ENCODE measurements at places on chromosomes 4 and X.

GRCh38 chr4:124167602-124168001 is 544.9 kb downstream of the ANKRD50 start:
- no peaks in the 10 kb centered on the region for H3K27me3 ChIP-seq
- no peak for DNase-seq
- no peak overlapping the region for H3K27ac ChIP-seq
- no peak overlapping the region for H3K4me3 ChIP-seq

- H3K4me3 ChIP-seq, result no peak overlapping the region
- H3K27me3 ChIP-seq, result no peaks in the 10 kb centered on the region
- no peak overlapping the region for H3K27ac ChIP-seq
- H3K4me1 ChIP-seq, result no peaks in the 10 kb centered on the region
- no peak for DNase-seq
- H3K36me3 ChIP-seq, result no peaks in the 10 kb centered on the region
These were observed 133.1 kb downstream of the IDS start for GRCh38 chrX:149371986-149372385.

GRCh38 chrX:118182025-118182424 is 65.4 kb upstream of the KLHL13 start:
- no peak overlapping the region for H3K27ac ChIP-seq
- no peak overlapping the region for H3K4me3 ChIP-seq
- H3K27me3 ChIP-seq, result no peaks in the 10 kb centered on the region
- DNase-seq, result no peak
- H3K4me1 ChIP-seq, result no peaks in the 10 kb centered on the region

- no peaks in the 10 kb centered on the region for H3K36me3 ChIP-seq
- no peak for DNase-seq
- peaks cover 19% of the 10 kb centered on the region for H3K27me3 ChIP-seq
- H3K4me1 ChIP-seq, result peaks cover 10% of the 10 kb centered on the region
- no peak overlapping the region for H3K27ac ChIP-seq
- H3K4me3 ChIP-seq, result no peak overlapping the region
These were observed 43.0 kb downstream of the ENPEP start for GRCh38 chr4:110518889-110519490.

GRCh38 chr4:137360761-137361160 is 171.5 kb downstream of the PCDH18 start:
- H3K27ac ChIP-seq, result no peak overlapping the region
- H3K4me3 ChIP-seq, result no peak overlapping the region
- H3K4me1 ChIP-seq, result no peaks in the 10 kb centered on the region
- H3K36me3 ChIP-seq, result no peaks in the 10 kb centered on the region

DNA sequence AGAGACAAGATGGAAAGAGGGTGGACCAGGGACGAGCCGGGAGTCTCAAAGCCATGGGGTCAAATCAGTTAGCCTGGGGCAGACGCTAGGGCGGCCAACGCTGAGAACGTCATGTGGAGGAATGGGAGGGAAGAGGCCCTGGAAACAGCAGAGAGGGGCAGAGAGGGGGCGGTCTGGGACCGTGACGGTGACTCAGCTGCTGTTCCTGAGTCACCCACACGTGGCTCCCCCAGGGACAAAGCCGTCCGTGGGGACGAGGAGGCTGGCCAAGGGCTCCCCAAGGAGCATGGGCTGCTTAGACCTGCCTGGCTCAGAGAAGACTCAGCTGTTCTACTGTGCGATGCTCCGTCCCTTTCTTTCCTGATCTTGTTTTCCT is 108.4 kb upstream of the LRPAP1 start:
- no peak overlapping the region for H3K4me3 ChIP-seq
- peak; percentile 78 for DNase-seq
- no peaks in the 10 kb centered on the region for H3K36me3 ChIP-seq
- H3K27ac ChIP-seq, result peak overlapping the region; percentile 48
- no peaks in the 10 kb centered on the region for H3K27me3 ChIP-seq
- peaks cover 7% of the 10 kb centered on the region for H3K4me1 ChIP-seq

- no peak for DNase-seq
- peak overlapping the region; percentile 18 for H3K27ac ChIP-seq
- H3K4me3 ChIP-seq, result no peak overlapping the region
- no peaks in the 10 kb centered on the region for H3K36me3 ChIP-seq
- H3K27me3 ChIP-seq, result no peaks in the 10 kb centered on the region
- H3K4me1 ChIP-seq, result peaks cover 3% of the 10 kb centered on the region
These were observed 91.9 kb downstream of the TSPAN5 start for GRCh38 chr4:98566361-98567008.

DNA sequence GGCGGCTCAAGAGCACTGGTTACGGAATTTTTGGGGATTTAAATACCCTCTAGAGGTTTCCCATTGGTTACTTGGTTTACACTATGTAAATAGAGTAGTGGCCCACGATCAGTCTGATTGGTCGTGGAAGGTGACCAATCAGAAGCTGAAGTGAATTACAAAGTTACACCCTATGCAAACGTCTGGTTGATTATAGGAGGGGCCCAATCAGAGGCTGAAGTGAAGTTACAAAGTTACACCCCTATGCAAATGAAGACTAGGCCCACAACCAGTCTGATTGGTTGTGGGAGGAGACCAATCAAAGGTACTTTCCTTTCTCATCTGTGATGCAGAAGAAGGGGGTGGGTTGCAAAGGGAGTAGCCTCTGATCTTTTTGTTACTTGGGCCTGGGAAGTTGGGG is 45.1 kb upstream of the HSD17B10 start:
- H3K27ac ChIP-seq, result no peak overlapping the region
- H3K27me3 ChIP-seq, result no peaks in the 10 kb centered on the region
- H3K4me1 ChIP-seq, result no peaks in the 10 kb centered on the region
- no peak for DNase-seq
- H3K36me3 ChIP-seq, result no peaks in the 10 kb centered on the region

DNA sequence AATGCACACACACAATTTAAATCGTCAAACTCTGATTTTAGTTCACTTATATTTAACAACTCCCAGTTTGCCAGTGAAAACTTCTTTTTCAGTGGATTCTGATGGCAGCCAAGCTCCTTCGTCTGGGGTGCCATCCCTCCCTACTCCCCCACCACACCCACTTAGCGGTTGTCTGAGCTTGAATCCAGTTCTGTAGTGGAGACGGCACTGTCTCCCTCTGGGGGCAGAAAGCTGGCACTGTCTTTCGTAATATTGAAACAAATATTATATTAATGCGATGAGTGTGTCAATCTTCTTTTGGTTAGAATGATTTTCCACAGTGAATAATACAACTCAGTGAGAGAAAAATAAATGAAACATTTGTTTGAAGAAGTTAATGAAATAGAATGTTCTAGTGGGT is 5.4 kb downstream of the MEPE start:
- no peak overlapping the region for H3K4me3 ChIP-seq
- no peaks in the 10 kb centered on the region for H3K27me3 ChIP-seq
- no peak for DNase-seq

DNA sequence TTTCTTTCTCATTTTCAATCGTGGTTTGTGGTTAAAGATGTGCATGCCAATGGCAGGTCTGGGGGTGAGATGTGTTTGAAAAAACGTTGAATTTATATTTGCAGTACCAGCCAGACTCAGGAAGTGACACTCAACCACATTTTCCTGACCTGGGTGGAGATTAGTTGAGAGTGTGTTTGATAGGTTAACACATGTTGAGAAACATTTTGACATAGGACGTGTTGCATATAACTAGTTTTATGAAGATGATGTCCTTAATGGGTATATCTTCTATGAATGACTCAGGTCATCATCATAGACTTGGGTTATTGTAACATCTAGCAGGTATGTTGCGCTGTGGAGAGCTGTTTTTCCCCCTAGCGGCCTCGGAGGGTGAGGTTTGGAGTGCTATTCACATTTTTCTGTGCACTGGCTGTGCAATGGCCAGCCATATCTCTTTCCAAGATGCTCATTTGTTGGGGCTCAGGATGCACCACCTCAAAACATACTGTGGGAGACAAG is 21.7 kb upstream of the CD38 start:
- peaks cover 48% of the 10 kb centered on the region for H3K4me1 ChIP-seq
- H3K27ac ChIP-seq, result peak overlapping the region; percentile 74

- no peak overlapping the region for H3K4me3 ChIP-seq
- no peak overlapping the region for H3K27ac ChIP-seq
- no peaks in the 10 kb centered on the region for H3K27me3 ChIP-seq
- no peaks in the 10 kb centered on the region for H3K36me3 ChIP-seq
These were observed 9.4 kb downstream of the ATRX start for GRCh38 chrX:77776659-77777058.

- H3K4me3 ChIP-seq, result no peak overlapping the region
- H3K36me3 ChIP-seq, result no peaks in the 10 kb centered on the region
These were observed 109.7 kb downstream of the ELOVL6 start for GRCh38 chr4:110088670-110089069.

GRCh38 chr4:111393781-111394180 is 751.5 kb upstream of the FAM241A start:
- no peak overlapping the region for H3K27ac ChIP-seq
- H3K4me3 ChIP-seq, result no peak overlapping the region
- no peaks in the 10 kb centered on the region for H3K36me3 ChIP-seq

GRCh38 chr4:116357758-116358157 is 727.6 kb downstream of the TRAM1L1 start:
- no peaks in the 10 kb centered on the region for H3K4me1 ChIP-seq
- H3K36me3 ChIP-seq, result no peaks in the 10 kb centered on the region
- no peak for DNase-seq

- no peaks in the 10 kb centered on the region for H3K4me1 ChIP-seq
- H3K27ac ChIP-seq, result no peak overlapping the region
- DNase-seq, result no peak
These were observed 89.5 kb upstream of the ARX start for GRCh38 chrX:25105221-25105620.

DNA sequence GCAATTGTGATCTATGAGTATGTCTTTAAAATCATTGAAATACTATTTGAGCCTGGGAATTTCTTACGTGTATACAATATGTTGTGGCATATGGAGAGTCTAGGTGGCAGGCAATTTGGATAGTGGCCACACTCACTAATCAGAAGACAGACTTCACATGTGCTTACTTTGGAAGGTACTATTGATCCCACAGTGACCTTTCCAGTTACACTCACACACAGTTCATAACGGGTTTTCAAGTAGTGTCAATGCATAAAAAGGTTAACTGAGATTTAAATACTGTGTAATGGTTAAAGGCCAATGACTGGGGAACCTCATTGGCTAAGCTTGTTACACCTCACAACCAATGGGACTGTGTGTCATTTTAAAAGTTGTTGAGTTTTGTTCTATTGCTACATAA is 783.2 kb downstream of the RPA4 start:
- DNase-seq, result no peak
- no peak overlapping the region for H3K4me3 ChIP-seq
- no peak overlapping the region for H3K27ac ChIP-seq
- H3K27me3 ChIP-seq, result peaks cover 9% of the 10 kb centered on the region
- H3K4me1 ChIP-seq, result no peaks in the 10 kb centered on the region

DNA sequence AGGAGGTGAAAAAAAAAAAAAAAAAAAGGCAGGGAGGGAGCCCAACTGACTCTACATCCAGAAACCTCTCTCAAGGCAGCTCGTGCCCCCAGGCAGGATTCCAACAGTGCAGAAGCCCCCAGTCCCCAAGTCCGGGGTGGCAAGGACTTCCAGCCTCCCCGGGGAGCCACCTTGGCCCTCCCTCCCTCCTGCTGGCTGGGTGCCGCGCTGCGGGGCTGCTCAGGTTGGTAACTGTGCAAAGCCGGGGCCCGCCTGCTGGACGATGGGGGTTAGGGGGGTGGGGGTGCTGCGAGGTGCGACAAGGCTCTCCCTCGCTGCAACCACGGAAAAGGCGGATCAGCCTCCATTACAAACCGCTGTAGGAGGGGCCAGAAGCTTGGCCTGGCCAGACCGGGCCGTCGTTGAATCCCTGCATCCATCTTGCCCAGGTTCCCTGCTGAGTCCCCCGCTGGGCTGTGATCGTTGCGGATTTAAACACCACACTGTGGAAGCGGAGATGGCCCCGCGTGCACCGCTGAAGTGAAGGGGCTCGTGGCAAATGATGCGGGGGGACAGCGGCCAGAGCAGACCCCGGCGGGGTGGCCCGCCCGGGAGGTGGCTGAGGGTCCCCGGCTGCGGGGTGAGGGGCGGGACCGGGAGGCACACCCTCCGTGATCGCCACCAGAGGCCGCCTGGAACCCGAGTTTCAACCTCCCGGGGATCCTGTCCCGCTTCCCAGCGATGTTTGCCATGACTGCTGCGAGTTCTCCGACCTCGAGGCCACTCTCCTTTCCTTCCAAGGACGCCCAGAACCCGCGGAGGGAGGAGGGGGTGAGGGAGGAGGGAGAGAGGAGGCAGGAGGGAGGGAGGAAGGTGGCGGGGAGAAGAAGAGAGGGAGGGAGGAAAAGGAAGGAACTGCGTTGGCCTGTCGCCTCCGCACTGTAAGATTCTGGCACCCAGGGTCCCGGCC is 58.0 kb upstream of the DDX3X start:
- peak; percentile 87 for DNase-seq
- H3K27ac ChIP-seq, result peak overlapping the region; percentile 78
- peaks cover 21% of the 10 kb centered on the region for H3K27me3 ChIP-seq

- no peaks in the 10 kb centered on the region for H3K4me1 ChIP-seq
- no peak overlapping the region for H3K4me3 ChIP-seq
These were observed 248.9 kb downstream of the HS3ST1 start for GRCh38 chr4:11179796-11180195.

DNA sequence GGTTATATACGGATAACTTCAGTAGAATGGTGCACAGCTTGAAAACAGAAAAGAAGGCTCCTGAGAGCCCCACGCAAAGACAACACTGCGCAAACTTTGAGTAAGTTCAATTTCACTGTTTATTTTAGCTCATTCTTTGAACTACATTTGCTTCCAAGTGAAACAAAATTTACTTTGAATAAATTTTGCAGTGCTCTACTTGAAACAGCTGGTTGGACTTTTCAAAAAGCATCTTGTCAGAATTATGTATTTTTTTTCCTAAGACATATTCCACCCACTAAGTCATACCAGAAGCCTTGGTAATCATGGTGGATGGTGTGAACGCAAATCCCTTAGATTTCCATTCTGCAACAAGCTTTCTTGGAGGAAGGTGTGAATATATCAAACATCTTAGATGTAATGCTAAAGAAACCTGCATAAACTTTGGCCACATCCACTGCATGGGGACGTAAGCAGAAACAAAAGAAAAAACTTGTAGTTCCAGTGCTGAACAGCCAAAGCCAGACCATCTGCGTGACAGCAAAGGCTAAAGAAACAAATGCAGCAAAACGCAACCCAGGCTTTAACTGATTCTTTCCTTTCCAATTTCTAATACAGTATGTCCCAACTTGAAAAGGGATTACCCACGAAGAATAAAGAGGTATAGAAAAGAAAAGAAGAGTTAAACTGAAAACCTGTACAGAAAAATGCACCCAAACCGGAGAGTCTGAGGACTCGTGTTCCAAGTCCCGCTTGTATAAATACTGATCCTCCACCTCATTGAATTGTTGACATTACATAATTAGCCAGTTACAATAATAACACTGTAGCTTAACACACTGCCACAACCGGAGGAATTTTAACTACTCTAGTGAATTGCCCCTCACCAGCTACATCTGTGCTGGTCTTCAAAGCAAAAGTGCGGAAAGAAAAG is 90.9 kb downstream of the SH3RF1 start:
- H3K4me3 ChIP-seq, result no peak overlapping the region
- DNase-seq, result no peak
- H3K27me3 ChIP-seq, result no peaks in the 10 kb centered on the region
- no peak overlapping the region for H3K27ac ChIP-seq
